ENCODE measurements at places on chromosomes 3 and 15.

DNA sequence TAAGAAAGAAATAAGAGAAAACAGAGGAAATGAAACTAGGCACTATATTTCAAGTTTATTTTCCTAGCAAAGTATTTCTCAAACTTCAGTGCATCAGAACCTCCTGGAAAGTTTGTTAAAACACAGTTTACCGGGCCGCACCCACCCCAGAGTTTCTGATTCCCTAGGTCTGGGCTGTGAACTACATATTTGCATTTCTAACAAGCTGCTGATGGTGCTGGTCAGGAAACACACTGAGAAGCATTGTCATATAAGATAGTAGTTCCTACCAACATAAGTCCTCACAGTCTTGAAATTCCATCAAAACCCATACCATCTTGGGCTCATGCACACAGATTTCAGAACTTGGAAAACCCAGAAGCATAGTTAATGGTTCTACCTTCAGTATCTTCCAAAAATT is 8.3 kb downstream of the SLC9A9 start:
- no peak for DNase-seq

DNA sequence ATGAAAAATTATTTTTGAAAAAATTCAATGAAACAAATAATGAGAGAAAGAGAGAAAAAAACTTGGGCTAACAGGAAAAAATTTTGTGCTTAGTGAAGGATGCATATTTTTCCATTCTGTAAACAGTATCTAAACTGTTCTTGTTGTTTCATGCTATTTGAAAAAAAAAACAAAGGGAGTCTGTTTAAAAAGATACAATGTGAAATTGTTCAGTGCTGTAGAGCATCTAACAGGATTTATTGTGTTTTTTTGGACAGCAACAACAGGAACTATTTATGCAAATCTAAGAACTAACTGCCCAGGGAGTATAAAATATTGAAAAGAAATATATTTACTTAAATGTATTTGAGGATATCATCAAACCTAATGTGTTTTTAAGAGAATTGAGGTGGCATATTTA is 55.1 kb downstream of the PEX5L start:
- no peak for DNase-seq

- DNase-seq, result no peak
Observed at GRCh38 chr15:64503197-64503596, 42.8 kb downstream of the ZNF609 start.

DNA sequence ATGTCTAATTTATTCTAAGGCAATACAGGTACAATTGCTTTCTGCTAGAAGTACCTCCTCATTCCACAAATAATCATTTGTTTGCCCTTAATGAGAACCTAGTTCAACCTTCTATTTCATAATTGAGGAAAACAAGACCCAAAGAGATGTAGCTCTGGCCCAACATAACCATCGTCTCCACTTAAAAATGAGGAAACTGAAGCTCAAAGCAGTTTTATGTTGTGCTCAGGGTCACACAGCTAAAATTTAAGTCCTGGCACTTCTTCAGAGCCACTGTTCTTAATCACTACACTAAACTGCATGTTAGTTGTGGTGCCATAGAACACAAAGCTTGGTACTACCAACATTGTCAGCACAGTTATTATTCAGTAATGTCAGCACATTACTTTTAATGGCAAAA is 108.0 kb downstream of the SERPINI1 start:
- DNase-seq, result no peak

GRCh38 chr3:35670408-35670965 is 31.2 kb downstream of the ARPP21 start:
- DNase-seq, result no peak

GRCh38 chr15:57213862-57214261 is 162.4 kb upstream of the CGNL1 start:
- DNase-seq, result no peak

GRCh38 chr15:38577424-38577987 is 12.9 kb upstream of the RASGRP1 start:
- DNase-seq, result no peak

- no peak for DNase-seq
Observed at GRCh38 chr3:124274051-124274450, 282.1 kb upstream of the ROPN1 start.

GRCh38 chr3:82839871-82840270 is 1078.4 kb upstream of the GBE1 start:
- no peak for DNase-seq

- peak; percentile 17 for DNase-seq
Observed at GRCh38 chr15:57138349-57138788, 219.9 kb downstream of the TCF12 start.

GRCh38 chr15:45918839-45919238 is 284.0 kb downstream of the SQOR start:
- no peak for DNase-seq

- DNase-seq, result no peak
Observed at GRCh38 chr15:29435811-29436210, 166.2 kb upstream of the NSMCE3 start.

- no peak for DNase-seq
Observed at GRCh38 chr3:81545572-81545971, 215.9 kb downstream of the GBE1 start.

GRCh38 chr3:69926385-69926784 is 73.1 kb upstream of the SAMMSON start:
- no peak for DNase-seq

DNA sequence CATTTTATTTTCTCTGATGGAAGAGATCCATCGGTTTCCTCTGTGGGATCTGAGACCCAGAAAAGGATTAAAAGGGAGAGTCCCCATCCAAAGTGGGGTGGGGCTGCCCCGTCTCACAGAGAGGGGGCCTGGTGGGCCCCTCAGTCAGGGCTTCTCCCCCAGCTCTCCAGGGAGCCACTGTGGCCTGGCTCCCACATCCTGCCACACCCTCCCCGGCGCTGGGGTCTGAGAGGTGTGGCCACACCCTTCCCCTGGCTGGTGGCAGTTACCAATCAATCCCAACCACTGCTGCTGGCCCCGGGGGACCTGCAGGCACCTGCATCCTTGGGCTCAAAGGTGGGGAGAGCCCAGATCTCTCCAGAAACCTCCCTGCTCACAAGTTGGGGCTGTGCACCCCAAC is 161.8 kb upstream of the IQSEC1 start:
- DNase-seq, result no peak

DNA sequence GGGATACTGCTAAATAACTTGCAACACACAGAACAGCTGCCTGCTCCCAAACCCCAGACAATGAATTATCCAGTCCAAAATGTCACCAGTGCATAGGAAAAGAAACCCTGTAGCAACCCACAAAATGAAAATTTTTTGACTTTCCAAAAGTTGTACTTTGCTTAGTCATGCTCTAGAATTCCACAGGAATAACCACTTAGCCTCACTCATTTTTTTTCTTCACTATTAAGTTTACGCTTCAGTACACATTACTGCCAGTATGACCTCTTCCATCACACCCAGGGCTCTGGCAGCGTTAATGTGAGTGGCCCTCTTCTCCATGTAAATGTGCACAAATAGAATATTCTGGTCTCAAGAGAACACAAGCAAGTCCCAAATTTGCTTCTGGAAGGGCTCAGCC is 259.8 kb downstream of the MAGI1 start:
- no peak for DNase-seq

DNA sequence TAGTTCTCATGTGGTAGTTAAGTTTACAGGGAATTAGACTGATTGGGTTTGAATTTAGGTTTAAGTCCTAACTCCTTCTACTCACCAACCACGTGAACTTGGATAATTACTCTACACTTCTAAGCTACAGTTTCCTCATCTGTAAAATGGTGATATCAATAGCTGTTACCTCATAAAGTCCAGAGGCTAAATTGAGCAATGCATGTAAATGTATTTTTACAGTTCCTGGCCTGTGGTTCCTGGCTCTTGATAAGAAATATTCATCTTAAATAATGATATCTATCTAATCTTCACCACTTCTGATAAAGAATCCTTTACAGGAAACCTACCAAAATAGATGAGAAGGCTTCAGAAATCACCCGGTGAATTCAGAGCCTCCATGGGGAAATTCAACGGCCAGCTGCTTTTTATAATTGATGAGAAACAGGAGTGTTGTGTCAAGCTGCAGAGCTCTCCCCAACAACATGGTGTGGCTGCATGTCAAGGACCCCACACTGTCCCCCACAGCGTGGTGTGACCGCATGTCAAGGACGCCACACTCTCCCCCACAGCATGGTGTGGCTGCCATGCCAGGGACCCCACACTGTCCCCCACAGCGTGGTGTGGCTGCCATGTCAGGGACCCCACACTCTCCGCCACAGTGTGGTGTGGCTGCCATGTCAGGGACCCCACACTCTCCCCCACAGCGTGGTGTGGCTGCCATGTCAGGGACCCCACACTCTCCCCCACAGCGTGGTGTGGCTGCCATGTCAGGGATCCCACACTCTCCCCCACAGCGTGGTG is 80.8 kb upstream of the PEX5L start:
- DNase-seq, result no peak

GRCh38 chr3:148924562-148924961 is 59.5 kb downstream of the CPA3 start:
- DNase-seq, result no peak

DNA sequence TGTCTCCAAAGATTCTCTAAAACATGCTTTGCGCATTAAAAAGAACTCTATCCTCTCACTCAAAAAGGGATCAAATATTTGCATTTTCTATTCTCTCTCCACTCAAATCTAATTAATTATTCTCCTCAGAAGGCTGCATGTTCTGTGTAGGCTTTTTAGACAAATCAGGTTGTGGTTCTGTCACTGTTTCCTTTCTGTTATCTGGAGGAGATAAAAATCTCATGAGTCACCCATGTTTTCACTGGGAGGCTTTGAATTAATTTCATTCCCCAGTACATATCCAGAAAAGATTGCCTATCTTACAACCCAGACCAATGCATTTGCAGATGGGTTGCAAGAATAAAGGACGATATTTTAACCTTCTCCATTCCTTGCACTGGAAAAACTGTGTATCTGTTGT is 446.5 kb downstream of the GRM7 start:
- no peak for DNase-seq

DNA sequence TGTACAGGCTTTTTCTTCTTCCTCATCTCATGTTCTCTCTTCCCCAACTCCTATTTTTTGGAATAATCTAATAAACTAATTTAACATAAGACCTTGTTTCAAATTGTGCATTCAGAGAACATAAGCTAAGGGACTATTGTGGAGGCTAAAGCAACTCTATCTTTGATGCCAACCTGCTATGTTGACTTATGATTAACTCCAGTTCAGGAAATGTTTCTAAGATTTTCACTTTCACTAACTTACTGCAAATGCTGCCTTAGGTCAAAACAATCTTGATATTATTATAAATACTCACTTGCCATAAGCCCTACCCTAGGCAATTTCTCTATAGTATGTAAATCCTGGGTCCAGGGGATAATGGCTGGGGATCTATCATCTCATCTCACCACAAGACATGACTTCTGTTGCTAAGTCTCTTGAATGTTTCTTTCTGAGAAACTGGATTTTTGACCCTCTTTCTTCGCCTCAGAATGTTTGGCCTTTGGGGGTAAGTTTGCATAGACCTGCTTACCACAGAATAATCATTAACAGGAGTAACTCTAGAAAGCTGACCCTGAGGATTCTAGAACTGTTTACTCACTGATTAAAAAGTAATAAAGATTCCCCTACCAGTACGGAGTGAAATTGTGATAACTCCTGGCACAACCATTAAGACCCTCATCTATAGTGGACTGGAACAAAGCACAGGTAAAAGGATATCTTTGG is 768.1 kb downstream of the GBE1 start:
- no peak for DNase-seq

DNA sequence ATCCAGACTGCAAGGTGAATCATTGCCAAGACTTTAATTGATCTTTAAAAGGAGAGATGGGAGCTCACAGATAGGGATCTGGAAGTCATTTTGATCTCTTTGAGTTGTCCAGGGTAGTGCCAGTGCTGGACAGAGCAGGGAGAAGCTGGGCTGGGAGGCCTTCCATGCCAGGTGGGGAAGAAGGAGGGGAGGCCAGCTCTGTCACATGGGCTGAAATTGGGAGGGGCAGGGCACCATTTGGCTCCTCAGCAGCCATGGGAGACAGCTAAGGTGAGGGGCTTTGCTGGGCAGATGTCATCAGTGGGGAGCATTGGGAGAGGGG is 23.4 kb downstream of the SMAD6 start:
- DNase-seq, result no peak

DNA sequence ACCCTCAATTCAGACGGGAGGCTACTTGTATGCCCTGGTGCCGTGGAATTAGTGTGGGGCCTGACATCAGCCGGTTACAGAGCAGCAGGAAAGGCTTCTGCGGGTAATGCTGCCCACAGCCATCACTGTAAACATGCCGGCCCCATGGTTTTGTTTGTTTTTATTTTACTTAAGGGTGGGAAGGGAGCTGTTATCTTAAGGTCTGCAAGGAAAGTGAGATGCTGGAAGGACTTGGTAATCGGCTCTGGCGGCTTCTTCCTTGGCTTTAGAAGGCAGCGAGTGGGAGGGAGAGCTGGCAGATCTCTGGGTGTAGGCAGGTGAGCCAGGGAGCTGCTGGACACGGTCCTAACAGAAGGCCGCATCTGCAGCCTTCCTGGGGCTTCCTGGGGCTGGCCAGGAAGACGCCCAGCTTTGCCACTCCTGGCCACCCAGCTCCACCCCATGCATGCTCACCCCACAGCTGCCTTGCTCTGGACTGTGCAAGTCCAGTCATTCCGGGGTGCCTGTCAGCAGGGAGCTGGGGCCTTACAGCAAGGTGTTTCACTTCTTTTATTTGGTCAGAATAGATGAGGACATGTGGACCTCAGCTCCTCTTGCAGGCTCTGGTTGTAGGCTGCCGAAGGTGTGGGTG is 54.1 kb upstream of the FURIN start:
- DNase-seq, result no peak

- DNase-seq, result no peak
Observed at GRCh38 chr3:107685383-107685782, 162.6 kb downstream of the BBX start.

DNA sequence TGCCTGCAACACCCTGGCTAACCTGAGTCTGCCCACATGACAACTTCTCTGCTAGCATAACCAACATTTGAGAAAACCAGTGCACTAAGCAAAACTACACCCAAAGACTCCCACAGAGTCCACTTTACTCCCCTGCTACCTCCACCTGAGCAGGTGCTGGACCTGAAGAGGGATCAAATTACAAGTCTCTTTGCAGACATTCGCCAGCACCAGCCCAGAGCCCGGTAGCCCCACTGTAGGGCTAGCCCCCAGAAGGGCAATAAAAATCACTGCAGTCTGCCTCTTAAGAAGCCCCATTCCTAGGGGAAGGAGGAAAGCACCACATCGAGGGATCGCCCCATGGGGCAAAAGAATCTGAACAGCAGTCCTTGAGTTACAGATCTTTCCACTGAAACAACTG is 472.2 kb downstream of the GRM7 start:
- no peak for DNase-seq
